Hematopoietic multipotent progenitor cell treated with erythropoietin and hydrocortisone succinate and interleukin-3 and kit ligand, for 17 days (in vitro differentiated cells): ENCODE measurements at places on chromosomes 4 and X.

GRCh38 chr4:123598331-123598730 is 201.7 kb downstream of the SPRY1 start:
- DNase-seq = no peak

GRCh38 chr4:3280466-3280865 is 12.4 kb upstream of the RGS12 start:
- no peak for DNase-seq

GRCh38 chrX:155262970-155263754 is 1.1 kb downstream of the RAB39B start:
- peak; percentile 5 for DNase-seq

DNA sequence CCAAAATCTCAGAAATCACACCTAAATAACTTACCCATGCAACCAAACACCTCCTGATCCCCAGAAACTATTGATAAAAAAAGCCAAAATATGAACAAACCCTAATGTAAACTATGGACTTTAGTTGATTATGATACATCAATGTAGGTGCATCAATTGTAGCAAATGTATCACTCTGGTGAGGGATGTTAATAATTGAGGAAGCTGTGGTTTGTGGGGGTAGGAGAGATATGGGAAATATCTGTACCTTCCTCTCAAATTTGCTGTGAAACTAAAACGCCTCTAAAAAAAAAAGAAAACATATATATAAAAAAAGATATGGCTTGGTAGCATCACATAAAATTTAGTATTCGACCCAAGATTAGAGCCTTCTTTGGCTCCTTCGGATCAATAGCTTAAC is 144.3 kb upstream of the CPEB2 start:
- DNase-seq = no peak

GRCh38 chr4:14841801-14842768 is 160.2 kb upstream of the CPEB2 start:
- DNase-seq = no peak

DNA sequence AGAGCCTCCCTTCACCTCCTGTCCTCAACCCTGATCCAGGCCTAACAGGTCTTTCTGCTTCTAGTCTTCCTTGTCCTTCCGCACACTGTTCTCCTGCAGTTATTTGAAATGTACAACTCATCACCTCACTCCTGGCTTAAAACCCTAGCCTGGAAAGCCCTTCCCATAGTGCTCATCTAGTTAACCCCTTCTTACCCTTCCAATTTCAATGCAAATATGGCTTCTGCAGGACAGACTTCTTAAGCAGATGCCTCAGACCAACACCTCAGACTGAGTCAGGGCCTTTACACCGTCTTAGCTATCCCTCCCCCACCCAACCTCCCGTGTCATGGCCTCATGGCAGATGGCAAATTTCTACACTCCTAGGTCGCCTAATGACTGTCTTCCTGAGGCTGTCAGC is 130.4 kb downstream of the BCOR start:
- DNase-seq = no peak

GRCh38 chr4:94700298-94700697 is 57.5 kb upstream of the BMPR1B start:
- no peak for DNase-seq

- DNase-seq = no peak
Measured at GRCh38 chr4:124931050-124931449, 218.5 kb upstream of the ANKRD50 start.

GRCh38 chr4:136928957-136929411 is 603.3 kb downstream of the PCDH18 start:
- DNase-seq = no peak

DNA sequence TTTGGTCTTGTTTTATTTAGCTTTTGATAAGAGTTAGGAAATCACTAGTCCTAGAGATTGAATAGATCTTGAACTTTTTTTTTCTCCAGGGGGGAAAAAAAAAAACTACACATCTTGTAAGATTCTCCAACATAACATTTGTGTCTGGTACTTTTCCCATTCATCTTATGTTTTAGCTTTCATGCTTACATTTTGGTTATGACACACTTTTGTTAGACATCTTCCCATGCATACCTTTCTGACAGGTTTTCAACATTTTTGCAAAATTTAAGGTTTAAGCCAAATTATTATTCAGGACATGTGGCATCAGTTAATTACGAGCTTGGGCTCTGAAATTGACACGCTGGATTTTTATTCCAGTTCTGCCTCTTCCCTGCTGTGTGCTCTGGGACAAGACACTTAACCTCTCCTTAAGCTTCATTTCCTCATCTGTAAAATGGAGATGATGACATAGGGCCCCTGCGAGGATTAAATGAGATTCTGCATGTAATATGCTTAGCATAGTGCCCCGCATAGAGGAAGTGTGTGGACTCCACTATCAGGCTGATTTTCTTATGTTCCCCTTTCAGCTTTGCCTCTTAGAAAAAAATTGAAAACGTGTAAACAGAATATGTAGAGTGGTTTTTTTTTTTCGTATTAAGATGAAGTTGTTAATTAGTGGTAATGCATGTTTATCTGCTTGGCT is 5.3 kb downstream of the KIT start:
- DNase-seq = no peak

GRCh38 chrX:79557212-79557611 is 190.1 kb upstream of the ITM2A start:
- DNase-seq = no peak

DNA sequence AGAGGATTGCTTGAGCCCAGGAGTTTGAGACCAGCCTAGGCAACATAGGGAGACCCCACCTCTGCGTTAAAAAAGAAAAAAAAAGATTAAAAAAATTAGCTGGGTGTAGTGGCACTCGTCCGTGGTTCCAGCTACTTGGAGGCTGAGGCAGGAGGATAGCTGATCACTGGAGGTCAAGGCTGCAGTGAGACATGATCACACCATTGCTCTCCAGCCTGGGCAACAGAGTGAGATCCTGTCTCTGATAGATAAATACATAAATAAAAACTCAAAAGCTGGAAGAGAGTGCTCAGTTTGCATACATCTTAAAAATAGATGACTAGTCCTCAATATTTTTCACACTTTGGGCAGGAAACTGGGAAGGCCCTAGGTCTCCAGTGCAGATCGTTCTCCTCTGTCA is 54.1 kb downstream of the TMEM131L start:
- DNase-seq = no peak

GRCh38 chr4:161920304-161921052 is 243.3 kb downstream of the FSTL5 start:
- DNase-seq = no peak

GRCh38 chr4:17866810-17867209 is 56.0 kb downstream of the NCAPG start:
- DNase-seq = no peak

- DNase-seq = no peak
Measured at GRCh38 chr4:101211146-101211553, 136.2 kb downstream of the PPP3CA start.

- no peak for DNase-seq
Measured at GRCh38 chrX:14291666-14292500, 237.5 kb upstream of the GLRA2 start.

DNA sequence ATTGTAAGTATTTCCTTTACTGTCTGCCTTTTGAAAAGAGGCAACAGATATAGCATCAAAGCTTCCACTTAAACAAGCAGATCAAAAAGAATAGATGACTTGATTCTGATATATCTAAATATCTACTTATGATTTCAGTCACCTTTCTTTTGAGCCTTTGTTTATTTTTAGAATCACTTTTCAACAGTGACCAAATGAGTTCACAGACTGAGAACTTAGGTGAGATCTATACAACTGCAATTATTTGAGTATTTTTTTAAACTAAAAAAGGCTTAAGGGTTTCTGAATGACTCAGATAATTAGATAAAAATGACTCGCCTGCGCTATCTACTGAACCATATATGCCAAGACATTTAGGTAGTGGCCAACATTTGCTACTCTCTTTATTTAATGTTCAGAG is 166.7 kb upstream of the KCNIP4 start:
- no peak for DNase-seq

GRCh38 chr4:3295837-3296624 is 3.2 kb downstream of the RGS12 start:
- no peak for DNase-seq

GRCh38 chrX:107579956-107580355 is 48.4 kb upstream of the PRPS1 start:
- no peak for DNase-seq

DNA sequence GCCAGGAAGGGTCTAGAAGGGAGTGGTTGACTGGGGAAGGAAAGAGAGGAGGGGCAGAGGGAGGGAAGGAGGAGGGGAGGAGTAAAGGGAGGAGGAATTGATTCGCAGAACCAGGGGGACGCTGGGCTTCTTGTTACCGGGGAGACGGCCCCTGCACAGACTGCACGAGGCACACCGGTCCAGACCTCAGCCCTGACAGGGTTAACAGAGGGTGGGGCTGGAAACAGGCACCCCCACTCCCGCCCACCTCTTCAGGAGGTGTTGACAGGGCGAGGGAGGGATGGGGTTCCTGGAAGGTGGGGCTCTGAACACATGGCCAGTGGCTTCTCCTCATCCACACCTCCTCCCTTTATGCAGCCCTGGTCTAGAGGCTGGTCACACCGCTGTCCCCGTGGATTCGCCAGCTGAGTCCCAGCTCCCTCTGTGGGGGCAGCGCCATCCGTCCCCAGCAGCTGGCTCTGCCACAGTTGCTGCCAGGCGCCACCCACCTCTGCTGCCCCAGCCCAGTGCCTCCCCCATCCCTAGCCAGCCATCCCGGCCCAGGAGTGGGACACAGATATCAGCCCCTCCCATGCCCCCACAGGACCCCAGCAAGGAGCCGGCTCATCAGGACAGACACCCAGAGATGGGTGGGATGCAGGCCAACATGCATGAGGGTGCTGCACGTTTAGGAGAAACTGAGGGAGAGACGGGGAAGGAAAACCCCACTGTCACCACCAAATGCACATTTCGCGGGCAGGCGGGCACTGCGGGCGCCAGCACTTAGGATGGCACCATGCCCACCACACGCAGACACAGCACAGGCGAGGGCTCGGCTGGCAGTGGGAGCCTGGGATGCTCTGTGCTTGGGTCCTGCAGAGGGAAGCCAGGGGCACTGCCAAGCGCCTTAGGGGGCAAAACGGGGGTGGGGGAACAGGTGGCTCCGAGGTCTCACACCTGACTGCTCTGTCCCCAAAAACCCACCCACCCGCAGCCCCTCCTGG is 87.6 kb downstream of the ABLIM2 start:
- no peak for DNase-seq

DNA sequence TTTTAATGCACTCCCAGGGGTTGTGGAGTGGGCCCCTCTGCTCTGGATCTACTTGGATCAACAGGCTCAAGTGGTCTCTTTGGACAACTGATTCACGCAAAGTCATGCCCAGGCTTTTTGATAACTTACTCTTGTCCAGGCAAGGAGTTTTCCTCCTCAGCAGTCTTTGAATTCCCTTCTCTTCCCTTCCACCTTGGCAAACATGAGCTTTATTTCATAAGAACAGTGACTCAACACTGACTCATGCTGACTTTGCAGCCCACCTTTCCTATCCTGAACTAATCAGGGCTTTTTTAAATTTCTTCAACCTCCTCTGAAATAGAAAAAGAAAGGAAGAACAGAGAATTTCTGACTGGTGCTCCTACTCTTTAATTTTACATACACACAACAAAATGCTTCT is 132.1 kb upstream of the LDB2 start:
- no peak for DNase-seq

- DNase-seq = no peak
Measured at GRCh38 chr4:164405774-164406173, 348.2 kb upstream of the SMIM31 start.

GRCh38 chr4:97759785-97760184 is 383.5 kb downstream of the STPG2 start:
- no peak for DNase-seq

DNA sequence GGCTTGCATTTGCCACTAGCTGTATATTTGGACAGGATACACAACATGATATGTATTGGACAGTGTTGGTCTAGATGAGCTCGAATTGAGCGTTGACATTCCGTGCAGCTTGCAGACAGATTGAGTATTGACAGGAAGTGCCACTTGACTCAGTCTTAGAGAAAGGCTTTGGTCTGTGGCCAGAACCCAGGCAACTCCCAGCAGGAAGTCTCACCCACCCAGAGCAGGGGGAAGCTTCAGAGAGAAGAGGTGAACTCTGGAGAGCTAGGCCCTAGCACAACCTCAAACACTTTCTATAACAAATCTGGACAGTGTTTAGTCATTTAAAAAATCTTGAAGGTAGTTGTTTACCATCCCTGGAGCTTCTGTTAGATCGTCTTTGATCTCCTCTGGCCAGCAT is 280.5 kb downstream of the FBXW7 start:
- DNase-seq = no peak

DNA sequence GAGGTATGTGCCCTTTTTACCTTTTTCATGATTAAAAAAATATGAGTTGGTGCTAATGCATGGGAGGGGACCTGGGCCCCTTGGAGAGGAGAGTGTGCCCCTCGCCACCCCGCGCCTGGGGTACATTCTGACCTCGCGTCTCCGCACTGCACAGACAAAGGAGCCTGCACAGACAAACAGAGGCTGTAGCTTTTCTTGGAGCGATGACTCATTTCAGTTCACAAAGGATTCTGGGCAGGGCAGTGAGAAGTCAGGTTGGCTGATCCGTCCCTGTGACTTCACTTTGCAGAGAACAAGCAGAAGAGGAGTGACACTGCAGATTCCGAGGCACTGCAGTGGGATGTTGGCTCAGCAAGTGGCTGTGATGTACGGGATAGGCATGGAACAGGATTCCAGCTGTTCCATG is 82.9 kb downstream of the STOX2 start:
- DNase-seq = no peak

DNA sequence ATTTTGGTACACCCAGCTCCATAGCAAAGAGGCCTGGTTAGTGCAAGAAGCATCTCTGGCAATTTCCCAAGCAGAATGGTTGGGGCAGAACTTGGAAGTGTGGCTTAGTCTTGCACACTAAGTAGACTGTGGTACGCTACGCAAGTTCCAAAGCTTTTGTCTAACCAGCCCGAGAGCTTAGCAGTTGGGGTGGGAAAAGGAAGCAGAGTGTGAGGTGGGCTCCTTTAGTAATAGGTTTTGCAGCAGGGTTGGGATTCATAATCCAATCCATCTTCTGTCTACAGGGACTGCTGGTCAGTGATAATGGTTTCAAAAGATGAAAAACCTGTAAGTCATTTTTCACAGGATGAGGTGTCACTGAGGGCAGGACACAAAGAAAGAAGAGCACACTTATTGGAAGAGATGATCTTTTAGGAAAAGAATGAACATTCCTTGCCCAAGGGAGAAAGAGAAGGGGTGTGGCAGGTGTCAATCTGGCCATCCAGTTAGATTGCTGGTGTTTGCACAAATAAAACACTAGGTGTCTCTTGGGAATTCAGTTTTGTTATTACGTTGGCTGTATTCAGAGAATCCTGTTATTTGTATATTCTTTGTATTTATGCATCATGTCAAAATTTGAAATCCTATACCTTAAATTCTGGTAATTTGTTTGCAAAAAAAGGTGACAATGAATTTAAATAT is 244.3 kb downstream of the GPAT3 start:
- DNase-seq = no peak

DNA sequence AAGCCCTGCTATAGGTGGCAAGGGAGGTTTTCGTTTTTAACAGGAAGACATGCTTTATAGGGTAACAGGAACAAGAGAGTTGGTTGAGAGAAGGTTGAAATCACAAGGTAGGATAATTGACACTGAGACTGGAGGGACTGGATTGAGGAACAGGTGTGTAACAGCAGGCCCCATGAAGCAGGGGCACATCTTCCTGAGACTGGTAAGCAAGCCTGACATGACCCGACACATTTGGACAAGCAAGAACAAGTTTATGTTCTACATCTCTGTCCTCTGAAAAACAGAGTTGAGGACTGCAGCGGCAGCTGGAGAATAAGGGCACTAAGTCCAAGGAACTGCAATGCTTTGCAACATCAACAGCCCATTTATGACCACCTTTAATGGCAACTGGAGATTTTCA is 5.2 kb downstream of the RPS4X start:
- DNase-seq = no peak

GRCh38 chr4:15547392-15547791 is 77.7 kb downstream of the CC2D2A start:
- no peak for DNase-seq
